ENCODE measurements at places on chromosomes 12 and 14.

GRCh38 chr12:132923356-132923909 is 32.7 kb downstream of the ZNF605 start:
- no peak for DNase-seq

DNA sequence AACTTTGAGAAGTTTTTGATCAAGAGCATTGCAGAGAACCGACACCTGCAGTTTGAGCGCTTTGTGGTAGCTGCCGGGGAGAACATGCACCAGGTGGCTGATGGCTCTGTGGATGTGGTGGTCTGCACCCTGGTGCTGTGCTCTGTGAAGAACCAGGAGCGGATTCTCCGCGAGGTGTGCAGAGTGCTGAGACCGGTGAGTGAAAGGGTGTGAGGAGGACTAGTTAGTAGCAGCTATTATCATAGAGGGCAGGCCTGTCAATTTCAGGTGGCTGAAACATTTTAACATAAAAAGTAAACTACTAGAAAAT is 27.0 kb upstream of the HIGD1C start:
- no peak for DNase-seq

- DNase-seq, result no peak
Measured at GRCh38 chr12:69027411-69027881, 94.5 kb upstream of the CPM start.

DNA sequence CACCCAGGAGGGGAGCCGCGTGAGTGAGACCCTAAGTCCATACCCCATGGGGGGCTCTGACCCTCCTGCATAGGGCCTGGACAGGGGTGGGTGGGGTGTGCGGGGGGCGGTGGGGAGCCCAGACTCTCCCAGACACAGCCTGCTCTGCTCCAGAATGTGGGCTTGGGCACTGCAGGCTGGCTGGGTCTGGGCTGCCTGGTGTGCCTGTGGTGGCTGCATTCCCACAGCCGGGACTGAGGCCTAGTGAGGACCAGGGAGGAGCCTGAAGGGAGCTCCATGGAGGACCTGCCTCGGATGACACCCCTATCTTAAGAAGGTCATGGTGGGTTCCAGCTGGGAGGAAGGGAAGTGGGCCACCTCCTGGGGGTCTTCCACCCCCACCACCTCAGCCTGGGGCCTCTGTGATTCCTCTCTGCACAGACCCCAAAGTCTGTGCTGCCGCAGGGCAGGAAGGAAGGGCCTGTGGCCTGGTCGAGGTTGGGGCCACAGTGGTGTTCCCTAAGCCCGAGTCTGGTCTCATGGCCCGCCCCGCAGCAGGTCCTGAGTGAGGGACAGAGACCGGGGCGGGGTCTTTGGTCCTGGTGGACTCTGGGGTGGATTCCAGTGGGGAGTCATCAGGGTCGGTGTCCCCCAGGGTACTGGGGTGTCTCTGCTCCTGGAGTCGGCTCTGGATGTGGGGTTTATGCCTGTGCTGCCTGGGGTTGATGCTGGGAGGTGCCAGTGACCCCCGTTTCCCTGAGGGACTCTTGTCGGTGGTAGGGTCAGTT is 392.3 kb downstream of the TMEM121 start:
- no peak for DNase-seq

GRCh38 chr14:33401311-33401710 is 462.6 kb downstream of the NPAS3 start:
- no peak for DNase-seq
